ENCODE measurements at places on chromosomes 12 and 14.

GRCh38 chr12:5294274-5295070 lies 137.4 kb upstream of the NTF3 start:
- DNase-seq: no peak

DNA sequence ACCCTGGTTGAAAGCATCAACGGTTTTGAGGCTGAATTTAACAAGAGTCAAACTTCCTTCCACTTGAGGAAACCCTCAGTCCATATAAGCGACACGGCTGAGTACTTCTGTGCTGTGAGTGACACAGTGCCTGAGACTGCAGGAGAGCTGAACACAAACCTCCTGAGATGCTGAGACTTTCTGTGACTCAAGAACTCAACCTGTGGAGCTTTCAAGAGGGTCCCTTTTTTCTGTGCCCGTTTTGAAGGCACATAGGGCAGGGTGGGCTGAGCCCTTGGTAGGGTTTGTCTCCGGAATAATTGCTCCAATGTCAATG lies 305.3 kb upstream of the OR4E1 start:
- DNase-seq: no peak

DNA sequence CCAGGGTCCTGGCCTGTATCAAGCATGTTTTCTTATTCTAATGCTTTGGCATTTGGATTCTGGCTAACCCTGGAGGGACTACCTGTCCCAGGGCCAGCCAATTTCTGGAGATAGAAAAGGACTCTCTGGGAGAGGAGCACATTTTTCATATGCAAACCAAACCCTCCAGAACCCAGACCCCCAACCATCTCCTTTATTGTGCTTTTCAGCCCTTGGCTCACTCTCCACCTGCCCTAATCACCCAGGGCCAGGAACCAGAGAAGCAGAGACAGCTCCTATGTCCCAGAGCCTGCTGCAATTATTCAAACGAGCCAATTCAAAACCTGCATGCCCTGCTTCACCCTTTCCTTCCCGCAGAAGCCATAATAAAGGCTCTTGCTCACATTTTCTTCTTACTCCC lies 23.8 kb downstream of the HSPB8 start:
- DNase-seq: no peak

- DNase-seq: no peak
Observed at GRCh38 chr14:86570371-86570770, 1040.4 kb downstream of the FLRT2 start.

GRCh38 chr14:77278461-77279230 lies 7.6 kb upstream of the NGB start:
- no peak for DNase-seq

- DNase-seq: no peak
Observed at GRCh38 chr14:21626491-21627230, 8.1 kb downstream of the OR10G2 start.

DNA sequence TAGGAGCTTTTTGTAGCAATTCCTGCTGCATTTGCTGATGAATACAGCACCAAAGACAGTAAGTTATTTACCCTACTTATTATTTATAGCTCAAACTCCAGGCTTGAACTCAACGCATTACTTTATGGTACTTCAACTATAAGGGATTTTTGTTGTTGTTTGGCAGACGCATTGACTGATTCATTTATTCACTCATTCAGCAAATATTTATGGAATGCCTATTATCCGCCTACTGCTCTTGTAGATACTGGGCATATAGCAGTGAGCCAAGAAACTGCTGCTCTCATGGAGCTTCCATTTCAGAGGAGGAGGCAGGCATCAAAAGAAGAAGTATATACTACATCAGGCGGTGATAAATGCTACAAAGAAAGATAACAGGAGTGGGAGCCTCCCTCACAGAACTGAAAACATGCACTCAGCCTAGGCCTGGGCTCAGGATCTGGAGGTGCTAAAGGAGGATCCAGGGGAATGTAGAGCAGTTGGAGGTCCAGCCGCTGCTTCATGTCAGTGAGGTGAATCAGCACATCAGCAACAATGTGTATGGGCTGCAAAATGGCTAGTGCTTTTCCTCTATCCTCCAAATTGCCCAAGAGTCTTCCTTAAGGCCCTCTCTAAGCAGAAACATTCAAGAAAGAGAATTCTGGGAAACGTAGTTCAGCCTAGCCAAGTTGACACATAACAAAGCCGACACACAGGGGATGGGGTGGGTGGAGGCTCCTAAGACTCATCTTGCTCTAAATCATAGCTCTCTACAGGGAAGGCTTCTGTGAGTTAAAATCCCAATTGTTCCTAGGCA lies 157.5 kb downstream of the NRXN3 start:
- DNase-seq: no peak

DNA sequence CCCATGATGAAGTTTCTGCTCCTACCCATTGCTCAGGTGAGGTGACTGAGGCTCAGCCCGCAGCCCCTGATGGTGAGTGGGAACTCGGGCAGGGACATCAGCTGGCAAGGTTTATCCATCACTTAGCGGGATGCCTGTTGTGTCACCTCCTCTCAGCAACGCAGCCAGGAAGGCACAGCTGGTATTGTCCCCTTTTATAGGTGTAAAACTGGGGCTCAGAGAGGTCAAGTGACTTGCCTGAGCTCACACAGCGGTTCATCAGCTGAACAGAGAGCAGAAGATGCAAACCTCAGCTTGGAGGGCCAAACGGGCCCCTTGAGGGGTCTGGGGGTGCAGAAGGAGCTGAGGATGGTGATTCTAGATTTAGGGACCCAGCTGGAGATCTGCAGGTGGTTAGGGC lies 143.6 kb downstream of the PHETA1 start:
- no peak for DNase-seq

- DNase-seq: no peak
Observed at GRCh38 chr14:20400589-20400964, 12.7 kb downstream of the TEP1 start.
